ENCODE measurements at places on chromosomes 12 and 14. TPM values are rescaled to one million over a fixed set of nuclear protein-coding genes. Genes with fewer than 3 reads are reported as not detected.

MMP17 gene
- 21.2 TPM for total RNA-seq

NKX2-1 gene
- not detected for total RNA-seq

SETD3 gene
- total RNA-seq, result 66.7 TPM

SSPN gene
- total RNA-seq, result 2.2 TPM

CCDC63 gene
- total RNA-seq, result not detected

TWF1 gene
- total RNA-seq, result 90.4 TPM

AP4S1 gene
- total RNA-seq, result 4.9 TPM

NTN4 gene
- total RNA-seq, result 16.3 TPM

TESPA1 gene
- total RNA-seq, result not detected

BMP4 gene
- 18.9 TPM for total RNA-seq

LGR5 gene
- total RNA-seq, result not detected

NPAS3 gene
- not detected for total RNA-seq

PLEKHD1 gene
- not detected for total RNA-seq

SPIC gene
- not detected for total RNA-seq

PAH gene
- total RNA-seq, result not detected

ART4 gene
- under 0.01 TPM for total RNA-seq

HOXC10 gene
- 5.2 TPM for total RNA-seq

LRFN5 gene
- total RNA-seq, result 3.6 TPM

SAMD15 gene
- 3.6 TPM for total RNA-seq

RNF34 gene
- 67.4 TPM for total RNA-seq

DHRS1 gene
- total RNA-seq, result 23.0 TPM

C3AR1 gene
- 1.1 TPM for total RNA-seq

MMP19 gene
- total RNA-seq, result 11.2 TPM

NFATC4 gene
- 57.7 TPM for total RNA-seq

COX8C gene
- total RNA-seq, result not detected

ADCY4 gene
- total RNA-seq, result 0.66 TPM

FAM181A gene
- total RNA-seq, result not detected

GLT1D1 gene
- not detected for total RNA-seq

CNPY2 gene
- 105 TPM for total RNA-seq

LPAR5 gene
- not detected for total RNA-seq

SYNDIG1L gene
- not detected for total RNA-seq

MYF6 gene
- total RNA-seq, result not detected

GYS2 gene
- not detected for total RNA-seq

AQP6 gene
- total RNA-seq, result not detected

ALX1 gene
- not detected for total RNA-seq

VAMP1 gene
- 3.9 TPM for total RNA-seq

Measured in placental pericyte (primary cell).